NCI-H1105 (cell line): ENCODE measurements at places on chromosomes 4 and X.

GRCh38 chr4:111120191-111120590 lies 497.3 kb upstream of the PITX2 start:
- DNase-seq, result no peak

DNA sequence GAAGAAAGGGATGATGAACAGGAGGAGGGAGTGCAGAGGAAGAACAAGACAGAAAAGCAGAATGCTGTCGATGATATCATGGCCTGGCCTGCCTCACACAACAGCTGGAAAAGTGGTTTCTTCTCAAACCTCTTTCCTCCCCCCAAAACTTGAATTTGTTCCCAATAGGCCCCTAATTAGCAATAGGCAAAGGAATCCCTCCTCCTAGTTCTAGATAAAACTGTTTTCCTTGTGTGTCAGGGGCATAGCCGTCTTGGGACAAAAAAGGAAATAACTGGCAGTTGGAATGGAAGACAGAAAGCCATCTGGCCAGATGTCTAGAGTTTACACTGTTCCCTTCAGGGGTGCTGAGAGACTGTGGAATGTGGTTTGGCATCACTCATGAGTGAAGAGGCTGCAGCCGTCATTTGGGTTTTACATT lies 177.8 kb upstream of the C1QTNF7 start:
- DNase-seq, result no peak

DNA sequence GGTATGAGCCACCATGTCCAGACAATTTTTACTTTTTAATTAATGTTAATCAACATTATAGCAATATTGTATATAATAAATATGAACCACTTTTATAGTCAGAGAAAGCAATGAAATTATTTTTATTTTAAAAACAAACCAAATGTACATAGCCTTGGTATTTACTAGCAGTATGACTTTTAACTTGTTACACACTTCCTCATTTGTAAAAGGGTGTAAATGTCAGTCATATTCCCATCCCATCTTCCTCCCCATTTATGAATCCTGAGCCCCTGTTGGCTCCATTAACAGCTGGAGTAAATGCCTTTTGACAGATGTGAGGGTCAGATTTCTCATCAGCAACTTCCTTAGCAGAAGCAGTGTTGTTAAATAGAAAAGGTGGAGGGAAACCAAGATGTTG lies 179.6 kb upstream of the SPRY1 start:
- no peak for DNase-seq

- no peak for DNase-seq
Measured at GRCh38 chr4:7015383-7016035, 27.7 kb upstream of the TADA2B start.

DNA sequence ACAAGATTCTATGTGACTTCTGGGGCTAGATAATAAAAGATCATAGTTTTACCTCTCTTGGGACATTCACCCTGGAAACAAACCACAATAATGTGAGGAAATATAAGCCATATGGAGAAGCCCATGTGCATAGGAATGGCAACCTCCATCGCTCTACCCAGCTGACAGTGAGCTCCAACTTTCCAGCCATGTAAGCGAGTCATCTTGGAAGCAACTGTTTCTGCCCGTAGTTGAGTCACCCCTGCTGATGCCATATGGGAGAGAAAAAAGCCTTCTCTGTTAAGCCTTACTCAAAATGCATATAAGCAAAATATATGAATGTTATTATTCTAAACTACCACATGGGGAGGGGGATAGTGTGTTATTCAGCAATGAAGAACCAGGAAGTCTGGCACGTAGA lies 31.4 kb upstream of the RELL1 start:
- no peak for DNase-seq

- DNase-seq, result no peak
Measured at GRCh38 chr4:57633212-57633859, 523.2 kb upstream of the IGFBP7 start.

GRCh38 chr4:41216294-41217019 lies 2.1 kb upstream of the APBB2 start:
- peak; percentile 65 for DNase-seq

GRCh38 chr4:178137732-178138471 lies 695.7 kb upstream of the AGA start:
- DNase-seq, result no peak

DNA sequence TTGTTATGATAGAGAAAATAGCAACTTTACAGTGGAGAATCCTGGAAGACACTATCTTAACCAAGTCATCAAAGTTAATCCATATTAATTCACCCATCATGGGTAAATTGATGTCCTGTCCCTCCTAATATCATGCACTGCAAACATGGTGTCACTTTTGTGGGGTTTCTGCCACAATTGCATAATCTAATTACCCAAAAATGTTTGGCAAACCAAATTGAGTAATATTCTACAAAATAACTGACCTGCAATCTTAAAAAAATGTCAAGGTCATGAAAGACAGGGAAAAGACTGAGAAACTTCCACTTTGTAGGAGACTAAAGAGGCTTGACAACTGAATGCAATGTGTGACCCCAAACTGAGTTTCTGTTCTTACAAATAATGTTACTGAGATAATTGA lies 37.1 kb upstream of the PLAC8 start:
- no peak for DNase-seq

GRCh38 chr4:134393592-134393991 lies 192.0 kb upstream of the PABPC4L start:
- DNase-seq, result no peak

DNA sequence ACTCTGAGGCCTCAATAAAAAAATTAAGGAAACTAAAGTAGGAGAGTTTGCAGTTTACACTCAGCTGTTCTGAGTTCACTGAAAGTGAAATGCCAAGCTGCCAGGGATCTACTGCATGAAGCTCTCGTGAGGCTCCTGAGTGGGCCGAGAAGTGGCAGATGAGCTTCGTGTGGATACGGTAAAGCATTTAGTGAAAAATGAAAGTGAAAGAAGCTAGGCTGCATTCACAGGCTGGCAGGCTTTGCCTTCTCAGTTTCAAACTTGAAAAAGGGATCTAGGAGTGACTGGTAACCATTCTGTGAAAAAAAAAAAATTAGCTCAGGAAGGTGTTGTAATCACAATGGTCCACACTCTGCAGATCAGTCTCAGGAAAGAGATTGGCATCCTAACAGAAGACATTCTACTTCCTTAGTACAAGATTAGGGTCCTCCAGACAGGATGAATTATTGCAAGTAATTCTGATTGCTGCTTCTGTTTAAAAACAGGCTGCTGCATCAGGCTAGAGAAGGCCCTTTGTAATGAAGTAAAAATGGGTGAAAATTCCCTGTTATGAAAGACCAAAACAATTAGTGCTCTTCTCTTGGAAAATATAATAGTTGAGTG lies 679.9 kb downstream of the RPA4 start:
- DNase-seq, result peak; percentile 11

- DNase-seq, result no peak
Measured at GRCh38 chrX:39772057-39772832, 325.5 kb downstream of the BCOR start.

GRCh38 chr4:84597450-84597849 lies 14.5 kb downstream of the CDS1 start:
- no peak for DNase-seq

DNA sequence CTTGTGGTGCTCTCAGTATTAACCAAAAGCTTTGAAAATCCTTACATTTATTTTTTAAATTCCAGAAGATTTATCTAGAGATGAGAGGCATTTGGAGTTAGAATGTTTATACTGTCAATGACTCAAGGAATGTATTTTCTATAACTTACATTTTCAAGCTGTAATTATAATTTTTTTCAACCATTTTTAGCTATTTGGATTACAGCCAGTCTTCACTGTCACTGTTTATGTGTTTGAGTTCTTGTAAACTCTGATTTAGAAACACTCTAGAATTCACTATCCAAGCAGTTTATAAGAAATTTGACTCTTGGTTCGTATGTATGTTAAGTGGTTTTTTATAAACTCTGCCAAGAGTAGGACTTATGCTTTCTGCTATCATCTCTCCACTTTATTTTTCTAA lies 36.7 kb upstream of the GUCY1A1 start:
- no peak for DNase-seq

DNA sequence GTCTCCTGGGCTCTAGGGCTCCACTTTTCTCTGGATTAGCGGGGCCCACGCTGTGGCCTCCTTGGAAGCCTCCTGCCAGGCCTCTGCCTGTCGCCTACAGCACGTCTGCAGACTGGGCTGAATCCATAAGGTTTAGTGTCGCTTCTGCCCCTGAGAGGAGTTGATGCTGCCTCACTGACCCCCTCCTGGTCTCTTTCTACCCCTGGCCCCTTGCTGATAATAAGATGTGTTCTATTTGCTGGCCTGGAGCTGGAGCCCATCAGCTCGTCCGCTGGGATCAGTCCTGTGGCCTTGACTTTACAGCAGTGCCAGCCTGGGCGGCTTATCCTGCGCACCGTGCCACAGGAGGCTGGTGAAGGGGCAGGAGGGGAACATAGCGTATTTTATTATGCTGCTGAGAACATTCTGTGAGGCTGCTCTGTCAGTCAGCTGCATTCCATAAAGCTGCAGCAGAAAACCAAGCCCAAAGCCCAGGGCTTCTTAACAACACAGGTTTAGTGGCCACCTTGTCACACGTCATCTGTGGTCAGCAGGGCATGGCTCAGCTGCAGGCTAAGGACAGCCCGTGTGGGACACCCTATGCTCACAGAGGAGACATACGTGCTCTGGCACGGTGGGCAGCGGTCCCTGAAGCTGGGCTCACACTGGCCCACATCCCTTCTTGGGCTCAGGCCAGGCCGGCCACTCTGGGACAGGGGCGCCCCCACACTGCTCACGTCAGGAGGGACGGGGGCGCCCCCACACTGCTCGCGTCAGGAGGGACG lies 29.3 kb upstream of the HGFAC start:
- DNase-seq, result no peak

DNA sequence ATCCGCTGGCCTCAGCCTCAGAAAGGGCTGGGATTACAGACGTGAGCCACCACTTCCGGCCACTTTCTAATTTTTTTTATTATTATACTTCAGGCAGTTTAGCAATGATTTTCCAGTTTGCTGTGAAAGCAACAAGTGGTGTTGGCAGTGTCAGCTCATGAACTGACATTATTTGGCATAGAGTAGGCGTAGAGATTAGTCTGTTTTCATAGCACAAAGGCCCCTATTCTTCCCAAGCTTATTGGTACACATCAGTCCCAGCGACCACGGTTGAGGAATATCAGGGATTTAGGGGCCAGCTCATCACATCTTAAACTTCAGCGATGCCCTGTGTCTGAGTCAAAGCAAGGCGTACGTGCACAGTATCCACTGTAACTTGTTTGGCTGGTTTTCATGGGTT lies 53.0 kb upstream of the RASSF6 start:
- DNase-seq, result no peak

DNA sequence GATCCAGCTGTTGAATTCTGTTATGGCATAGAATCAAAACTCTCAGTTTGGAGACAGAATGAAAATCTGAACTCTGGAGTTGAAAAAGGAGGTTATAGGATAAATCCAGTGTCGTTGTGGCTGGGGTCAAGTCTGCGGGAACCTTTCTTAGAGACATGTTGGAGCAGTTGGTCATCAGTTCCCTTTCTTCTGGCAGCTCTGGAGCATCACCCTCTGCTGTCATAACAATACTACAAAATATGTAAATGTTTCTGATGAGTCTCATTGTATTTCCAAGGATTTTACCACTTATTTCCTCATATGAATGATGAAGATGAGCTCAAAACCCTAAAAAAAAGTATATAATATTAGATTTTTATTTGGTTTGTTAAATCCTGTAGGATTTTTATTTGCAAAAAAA lies 7.5 kb downstream of the TLR10 start:
- no peak for DNase-seq

DNA sequence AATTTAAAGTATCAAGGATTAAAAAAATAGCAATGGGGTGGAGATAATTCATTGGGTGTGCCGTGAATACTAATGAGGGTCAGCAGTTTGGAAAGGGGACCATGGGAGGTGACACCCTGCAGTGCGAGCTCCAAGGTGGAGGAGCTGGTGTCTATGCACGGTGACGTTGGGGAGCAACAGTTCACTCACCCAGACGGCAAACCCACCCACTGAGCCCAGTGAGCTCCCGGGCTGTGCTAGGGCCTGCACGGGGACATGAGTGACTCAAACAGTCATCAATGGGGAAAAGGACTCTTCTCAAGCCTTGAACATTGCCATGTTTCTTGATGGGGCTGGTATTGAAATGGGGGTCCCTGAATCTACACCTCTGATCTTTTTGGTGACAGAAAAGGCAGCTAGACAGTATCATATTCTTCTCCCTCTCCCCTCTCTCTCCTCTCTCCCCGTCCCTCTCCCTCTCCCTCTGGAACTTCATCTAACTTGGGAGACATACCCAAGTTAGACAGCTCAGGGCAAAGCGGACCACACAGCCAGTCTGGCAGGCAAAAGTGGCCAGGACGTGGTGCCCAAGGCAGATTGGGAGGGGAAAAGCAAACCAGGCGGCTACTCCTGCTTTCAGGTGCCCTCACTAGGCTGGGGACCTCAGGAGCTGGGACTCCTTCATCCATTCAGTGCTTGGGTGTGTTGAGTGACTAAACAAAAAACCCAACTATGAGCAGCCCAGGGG lies 26.3 kb upstream of the PPP2R2C start:
- no peak for DNase-seq

GRCh38 chrX:10195425-10195824 lies 38.6 kb downstream of the CLCN4 start:
- DNase-seq, result no peak

GRCh38 chr4:165967486-165967885 lies 94.4 kb downstream of the TLL1 start:
- DNase-seq, result no peak

DNA sequence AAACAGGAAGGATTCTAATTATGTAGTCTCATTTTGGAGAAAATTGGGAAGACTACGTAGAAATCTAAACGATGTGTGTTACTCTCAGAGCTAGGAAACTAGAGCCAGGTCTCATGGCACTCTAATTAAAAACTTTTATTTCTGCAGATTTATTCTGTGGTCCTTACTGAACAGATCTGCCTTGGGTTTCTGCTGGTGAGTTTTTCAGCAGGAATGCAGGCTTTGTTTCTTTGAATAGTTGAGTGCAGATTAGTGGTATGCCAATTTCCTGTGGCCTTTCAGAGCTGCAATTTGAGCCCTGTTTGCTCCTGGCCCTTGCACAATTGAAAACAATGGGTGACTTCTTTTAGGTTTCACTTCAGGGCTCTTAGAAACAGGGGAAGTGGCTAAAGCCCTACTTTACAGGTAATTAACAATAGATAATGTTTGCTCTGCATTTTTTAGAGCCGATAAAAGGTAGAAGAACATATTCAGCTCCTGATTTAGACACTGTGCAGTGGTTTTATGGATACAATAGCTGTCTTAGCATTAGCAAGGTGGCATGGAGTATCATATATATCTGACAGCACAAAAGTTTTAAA lies 21.8 kb downstream of the SPRY1 start:
- DNase-seq, result peak; percentile 50

- no peak for DNase-seq
Measured at GRCh38 chr4:173652283-173652931, 122.4 kb upstream of the HAND2 start.

GRCh38 chrX:5807181-5807580 lies 421.5 kb downstream of the NLGN4X start:
- DNase-seq, result no peak

DNA sequence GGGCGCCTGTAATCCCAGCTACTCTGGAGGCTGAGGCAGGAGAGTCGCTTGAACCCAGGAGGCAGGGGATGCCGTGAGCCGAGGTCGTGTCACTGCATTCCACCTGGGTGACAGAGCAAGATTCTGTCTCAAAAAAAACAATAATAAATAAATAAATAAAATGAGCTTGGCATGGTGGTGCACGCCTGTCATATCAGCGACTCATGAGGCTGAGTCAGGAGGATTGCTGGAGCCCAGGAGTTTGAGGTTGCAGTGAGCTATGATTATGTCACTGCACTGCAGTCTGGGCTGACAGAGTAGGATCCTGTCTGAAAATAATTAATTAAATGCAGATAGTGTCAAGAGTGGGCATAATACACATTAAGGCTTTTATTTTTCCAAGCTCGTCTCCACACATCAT lies 77.5 kb downstream of the DHRSX start:
- no peak for DNase-seq

GRCh38 chr4:183875251-183875825 lies 29.8 kb upstream of the STOX2 start:
- no peak for DNase-seq
